ENCODE measurements at places on chromosomes 7 and 10.

DNA sequence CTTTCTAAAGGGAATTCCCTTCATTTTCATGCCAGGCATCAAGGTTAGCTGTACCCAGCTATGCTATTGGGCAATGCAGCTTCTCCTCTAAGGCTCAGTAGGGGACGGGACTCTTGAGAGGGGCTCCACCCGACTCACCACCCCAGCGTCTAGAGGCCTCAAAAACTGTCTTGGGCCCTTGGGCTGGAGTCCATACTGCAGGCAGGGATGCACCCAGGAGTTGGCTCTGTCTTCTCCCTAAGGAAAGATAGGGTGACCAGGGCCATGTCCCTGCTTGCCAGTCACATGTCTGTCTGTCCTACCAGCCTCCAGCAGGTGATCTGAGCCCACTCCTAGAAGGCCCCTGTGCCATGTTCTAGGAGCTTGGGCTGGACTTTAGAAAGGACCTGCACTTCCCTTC is 1.2 kb downstream of the OPN4 start:
- DNase-seq, result no peak

DNA sequence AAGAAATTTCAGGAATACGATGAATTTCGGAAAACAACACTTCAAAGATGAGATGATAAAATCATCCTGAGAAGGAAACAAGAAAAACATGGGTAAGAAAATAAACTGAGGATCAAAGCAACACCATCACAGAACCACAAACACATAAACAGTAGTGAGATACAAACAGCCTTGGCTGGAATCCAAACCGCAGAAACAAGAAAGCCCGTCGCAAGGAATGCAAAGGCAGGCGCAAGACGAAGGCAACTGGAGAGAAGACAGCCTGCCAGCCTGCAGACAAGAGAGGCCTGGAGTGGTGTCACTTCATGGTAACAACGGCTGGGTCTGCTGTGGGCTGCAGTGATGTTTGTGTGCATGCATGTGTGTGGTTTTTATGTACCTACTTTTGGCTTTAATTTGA is 61.8 kb upstream of the DRGX start:
- no peak for DNase-seq

GRCh38 chr10:47245731-47246350 is 54.2 kb upstream of the GDF10 start:
- no peak for DNase-seq

DNA sequence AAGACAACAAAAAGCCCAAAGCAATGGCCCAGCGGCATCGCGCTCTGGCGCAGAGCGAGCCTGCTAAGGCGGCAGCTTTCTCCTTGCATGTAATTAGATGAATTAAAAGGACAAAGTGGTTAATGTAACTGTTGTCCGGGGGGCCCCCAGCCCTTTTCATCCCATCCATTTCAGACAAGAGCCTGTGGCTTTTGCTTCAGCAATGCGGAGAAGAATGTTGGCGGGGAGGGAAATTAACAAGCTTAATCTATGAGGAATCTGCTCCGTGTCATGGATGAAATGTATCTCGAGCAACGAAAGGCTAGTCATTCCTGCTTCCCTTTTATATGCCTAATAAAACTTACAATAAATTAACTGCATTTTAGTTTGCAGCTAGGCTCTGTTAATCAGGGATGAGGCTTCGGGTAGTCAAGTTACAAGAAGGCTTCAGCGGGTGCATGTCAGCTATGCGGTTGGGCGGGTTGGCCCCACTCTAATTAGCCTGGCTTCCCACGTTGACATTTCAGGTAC is 203.3 kb downstream of the BUB3 start:
- no peak for DNase-seq

DNA sequence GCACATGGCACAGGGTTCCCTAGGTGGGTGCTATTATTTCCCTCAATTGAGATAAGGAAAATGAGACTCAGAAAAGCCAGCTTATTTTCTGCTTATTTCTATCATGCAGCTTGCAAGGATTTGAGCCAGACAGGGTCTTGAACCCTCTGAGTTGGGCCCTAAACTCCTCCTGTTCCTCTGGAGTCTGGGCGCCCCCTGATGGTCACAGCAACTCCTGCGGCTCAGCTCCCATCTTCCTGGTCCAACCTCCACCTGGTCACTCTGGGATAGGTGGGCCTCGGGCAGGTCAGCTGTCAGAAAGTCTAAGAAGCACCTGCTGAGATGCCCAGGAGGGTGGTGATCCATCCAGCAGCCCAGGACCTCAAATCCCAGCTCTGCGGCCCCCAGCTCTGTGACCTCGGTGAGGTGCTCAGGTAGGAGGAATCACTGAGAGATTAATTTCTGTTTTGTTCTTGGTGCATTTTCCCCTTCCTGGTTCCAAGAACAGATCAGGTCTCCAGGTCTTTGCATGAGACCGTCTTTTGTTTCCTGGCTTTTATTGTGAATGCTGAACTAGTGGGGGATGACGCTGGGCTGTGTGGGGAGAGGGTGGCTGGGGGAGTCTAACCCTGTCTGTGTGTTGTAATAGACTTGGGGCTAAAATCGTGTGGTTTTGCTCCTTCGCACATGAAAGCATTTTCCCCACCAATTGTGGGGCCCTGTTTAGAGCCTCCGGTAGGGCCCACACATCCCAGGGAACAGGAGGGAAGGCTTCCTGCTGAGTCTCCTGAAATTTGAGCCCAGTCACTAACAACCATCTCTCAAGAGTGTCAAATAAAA is 32.8 kb downstream of the TMEM130 start:
- no peak for DNase-seq

DNA sequence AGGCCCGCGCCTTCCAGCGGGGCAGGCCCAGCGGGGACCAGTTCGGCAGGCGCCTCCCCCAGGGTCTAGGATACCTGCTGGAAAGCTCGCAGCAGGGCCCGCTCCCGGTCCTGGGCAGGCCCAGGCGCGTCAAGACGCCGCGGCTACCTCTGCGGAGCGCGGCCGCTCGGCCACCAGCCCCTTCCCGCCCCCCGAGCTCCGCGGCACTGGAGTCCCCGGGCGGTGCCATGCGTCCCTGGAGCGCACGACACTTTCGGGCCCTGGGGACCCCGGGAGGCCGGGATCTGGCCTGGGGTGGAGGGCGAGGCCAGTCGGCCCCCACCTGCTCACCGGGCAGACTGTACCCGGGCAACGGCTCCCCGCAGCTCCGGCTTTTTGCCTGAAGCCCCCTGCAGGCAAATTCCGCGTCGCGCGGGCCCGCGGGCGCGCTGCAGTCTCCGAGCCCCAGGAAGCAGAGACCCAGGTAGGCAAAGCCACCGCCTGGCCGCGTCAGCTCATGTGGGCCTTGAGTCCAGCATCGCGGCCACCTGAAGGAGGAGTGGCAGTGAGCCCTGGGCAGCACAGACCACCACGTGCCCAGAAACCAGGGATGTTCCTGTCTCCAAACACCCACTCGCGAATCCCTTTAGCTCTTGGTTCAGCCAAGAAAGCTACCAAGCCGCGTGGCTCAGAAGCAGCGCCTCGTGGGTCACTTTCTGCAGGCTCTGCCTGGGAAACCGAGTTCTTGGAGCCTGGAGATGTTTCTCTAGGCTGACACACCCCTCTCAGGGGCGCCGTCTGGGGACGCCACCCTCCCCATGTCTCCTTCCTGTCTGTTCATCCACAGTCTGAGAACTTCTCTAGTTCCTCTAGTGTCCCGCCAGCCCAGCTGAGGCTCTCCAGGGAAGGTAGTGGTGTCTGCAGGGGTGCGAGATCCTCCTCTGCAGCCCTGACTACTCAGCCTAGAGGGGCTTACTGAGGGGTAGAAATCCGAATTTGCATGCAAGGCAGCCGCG is 46.1 kb upstream of the APBB1IP start:
- DNase-seq, result no peak

DNA sequence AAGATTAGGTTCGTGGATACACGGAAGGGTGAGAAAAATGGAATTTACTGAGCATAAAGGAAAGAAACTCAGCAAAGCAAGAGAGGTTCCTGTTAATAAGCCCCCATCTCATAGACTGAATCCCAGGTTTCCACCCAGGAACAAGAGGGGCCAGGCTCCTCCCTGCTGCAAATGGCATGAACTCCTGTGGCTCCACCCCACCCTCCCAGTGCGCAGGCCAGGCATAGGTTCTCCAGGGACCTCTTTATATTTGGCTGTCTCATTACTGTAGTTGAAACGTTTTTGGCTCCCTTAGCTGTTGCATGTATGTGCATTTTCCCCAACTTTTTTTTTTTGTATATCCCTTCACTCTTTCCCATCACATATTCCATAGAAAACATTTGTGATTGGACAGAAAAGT is 217.8 kb upstream of the NRP1 start:
- DNase-seq, result no peak

- DNase-seq, result no peak
Observed at GRCh38 chr10:123136806-123137642, 1.3 kb downstream of the HMX3 start.

DNA sequence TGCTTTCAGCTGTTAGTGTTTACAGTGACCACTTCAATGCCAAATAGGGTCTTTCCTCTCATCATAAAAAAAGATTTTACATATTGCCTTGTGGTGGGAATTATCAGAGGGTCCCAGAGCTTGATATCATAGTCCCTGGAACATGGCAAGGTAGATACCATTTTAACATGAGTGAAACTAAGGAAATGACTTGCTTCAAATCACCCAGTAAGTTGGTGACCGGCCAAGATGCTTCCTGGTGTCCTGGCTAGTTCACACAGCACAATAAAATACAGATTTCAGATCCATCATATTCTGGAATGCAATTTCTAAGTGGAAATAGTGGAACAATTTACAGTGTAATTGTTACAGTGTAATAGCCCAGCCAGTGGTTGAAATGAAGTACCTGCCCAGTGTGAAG is 36.6 kb downstream of the CNNM1 start:
- DNase-seq, result no peak

GRCh38 chr7:130232209-130232608 is 24.5 kb downstream of the SSMEM1 start:
- DNase-seq, result no peak

DNA sequence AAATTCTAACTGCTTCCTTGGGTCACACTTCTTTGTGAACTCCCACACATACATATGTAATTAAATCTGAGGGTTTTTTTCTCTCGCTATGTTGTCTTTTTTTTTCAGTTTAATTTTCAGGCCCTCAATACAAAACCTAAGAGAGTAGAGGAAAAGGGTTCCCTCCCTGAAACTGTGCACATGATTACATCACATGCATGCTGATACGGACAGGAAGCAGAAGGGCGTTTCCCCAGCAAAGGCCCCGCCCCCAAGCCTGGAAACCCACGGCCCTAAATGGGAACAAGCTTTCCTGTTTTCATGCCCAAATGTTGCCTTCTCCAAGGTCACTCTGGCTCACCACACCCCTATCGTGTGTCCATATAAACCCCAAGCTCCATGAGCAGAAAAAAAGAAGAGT is 115.4 kb downstream of the TEX36 start:
- DNase-seq, result no peak

DNA sequence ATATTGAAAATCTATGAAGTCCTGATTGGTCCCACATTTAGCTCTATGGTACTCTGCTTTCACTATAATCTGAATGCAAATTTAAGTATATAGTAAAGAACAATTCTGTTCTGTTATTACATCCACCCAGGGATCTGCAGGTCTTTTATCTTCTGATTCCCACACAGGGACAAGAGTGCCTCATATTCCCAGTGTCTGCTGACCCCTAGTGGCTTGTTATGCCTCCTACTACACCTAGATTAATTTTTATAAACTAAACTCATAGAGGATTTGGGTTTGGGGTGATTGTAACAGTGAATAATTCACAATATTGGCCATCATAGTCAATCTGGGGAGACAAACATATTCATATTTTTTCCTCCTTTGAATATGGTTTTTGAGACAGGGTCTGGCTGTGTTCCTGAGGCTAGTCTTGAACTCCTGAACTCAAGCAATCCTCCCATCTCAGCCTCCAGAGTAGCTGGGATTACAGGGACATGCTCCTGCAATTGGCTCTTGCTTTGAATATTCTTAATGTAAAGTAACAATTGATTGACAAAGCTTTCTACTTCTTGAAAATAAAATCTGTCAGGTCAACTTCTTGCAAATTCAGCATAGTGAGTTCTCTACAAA is 282.1 kb downstream of the KCND2 start:
- no peak for DNase-seq

GRCh38 chr10:123682477-123682876 is 16.3 kb downstream of the GPR26 start:
- DNase-seq, result no peak

- no peak for DNase-seq
Observed at GRCh38 chr10:69802424-69803161, 887 bp downstream of the COL13A1 start.

GRCh38 chr10:35140126-35140525 is 13.5 kb downstream of the CREM start:
- DNase-seq, result no peak

GRCh38 chr7:6407434-6407833 is 40.3 kb downstream of the DAGLB start:
- DNase-seq, result no peak

DNA sequence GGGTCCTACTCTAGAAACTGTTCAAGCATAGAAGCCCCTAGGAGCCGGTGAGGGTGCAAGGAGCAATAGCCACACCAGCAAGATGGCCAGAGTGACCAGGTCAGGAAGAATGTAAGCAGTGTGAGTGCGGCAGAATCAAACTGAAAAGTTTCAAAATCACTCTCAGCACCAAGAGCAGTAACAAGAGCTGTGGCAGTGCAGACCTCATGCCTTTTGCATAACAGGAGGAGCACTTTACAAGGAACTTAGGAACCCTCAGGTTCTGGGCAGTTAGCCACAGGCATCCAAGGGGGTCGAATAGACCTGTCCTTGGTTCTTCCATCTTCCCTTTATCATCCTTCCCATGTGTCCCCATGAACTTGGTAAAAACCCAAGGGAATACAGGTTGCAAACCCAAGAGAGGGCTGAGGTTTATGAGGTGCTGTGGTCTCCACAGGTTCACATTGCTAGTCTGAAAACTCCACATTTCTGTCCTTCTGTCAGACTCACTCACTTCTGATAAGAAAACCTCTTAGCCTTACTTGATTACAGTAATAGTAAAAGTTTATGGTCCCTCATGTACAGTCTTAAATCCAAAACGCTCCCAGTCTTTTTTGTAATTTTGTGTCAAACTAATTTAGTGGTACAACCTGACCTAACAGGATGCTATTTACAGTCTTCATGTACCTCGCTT is 78.4 kb downstream of the PON1 start:
- DNase-seq, result no peak

DNA sequence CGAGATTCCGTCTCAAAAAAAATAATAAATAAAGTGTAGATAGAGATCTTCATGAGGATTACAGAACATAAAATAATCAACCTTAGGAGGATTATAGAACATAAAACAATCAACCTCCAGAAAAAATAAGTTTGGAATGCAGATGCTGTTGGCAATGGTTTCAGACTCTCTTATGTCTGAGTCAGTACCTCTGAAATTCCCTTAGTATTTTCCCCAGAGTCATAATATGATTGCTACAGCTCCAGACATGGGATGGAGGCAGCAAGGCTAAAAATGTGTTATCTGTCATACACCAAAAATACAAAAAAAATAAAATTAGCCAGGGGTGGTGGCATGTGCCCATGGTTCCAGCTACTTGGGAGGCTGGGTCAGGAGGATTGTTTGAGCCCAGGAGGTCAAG is 22.2 kb downstream of the CADPS2 start:
- no peak for DNase-seq

Data from CD4-positive, alpha-beta T cell treated with Interleukin-12 subunit alpha and Interleukin-12 subunit beta, for 1 hour (primary cell).